ENCODE measurements at places on chromosomes 16 and 17. TPM values are rescaled to one million over a fixed set of nuclear protein-coding genes. Genes with fewer than 3 reads are reported as not detected.
A peak's percentile ranks its signal among the peaks of the same experiment; 100 is the strongest.

Gene KIAA0513
- 37.4 TPM for total RNA-seq

Gene TBX21
- 4.9 TPM for total RNA-seq

DNA sequence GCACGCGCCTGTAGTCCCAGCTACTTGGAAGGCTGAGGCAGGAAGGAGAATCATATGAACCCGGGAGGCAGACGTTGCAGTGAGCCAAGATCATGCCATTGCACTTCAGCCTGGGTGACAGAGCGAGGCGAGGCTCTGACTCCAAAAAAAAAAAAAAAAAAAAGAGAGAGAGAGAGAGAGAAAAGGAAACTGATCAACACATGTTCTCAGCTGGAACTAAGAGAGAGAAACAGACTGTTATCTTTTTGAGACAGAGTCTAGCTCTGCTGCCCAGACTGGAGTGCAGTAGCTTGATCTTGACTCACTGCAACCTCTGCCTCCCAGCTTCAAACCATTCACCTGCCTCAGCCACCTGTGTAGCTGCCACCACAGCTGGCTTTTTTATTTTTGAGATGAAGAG lies 60.4 kb downstream of the STH start:
- no peak for DNase-seq
- no peak overlapping the region for H3K27ac ChIP-seq

Gene SOX9
- total RNA-seq: 35.2 TPM

DNA sequence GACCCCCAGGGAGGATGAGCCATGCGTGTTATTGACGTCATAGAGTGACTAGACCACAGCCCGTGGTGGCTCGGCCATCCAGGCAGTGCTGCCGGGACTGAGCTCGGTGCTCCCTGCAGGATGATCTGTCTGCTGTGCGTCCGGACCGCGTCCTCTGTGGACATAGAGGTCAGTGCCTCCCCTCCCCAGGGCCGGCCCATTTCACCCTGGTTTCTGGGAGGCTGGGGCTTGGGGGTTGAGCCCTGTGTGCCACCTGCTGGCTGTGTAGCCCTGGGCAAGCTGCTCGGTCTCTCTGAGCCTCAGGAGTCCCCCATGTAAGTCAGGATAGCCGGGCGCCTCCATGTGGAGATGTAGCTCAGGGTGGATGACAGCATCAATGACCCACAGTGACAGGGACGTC lies 8.3 kb downstream of the TSC2 start:
- H3K36me3 ChIP-seq: peaks cover 7% of the 10 kb centered on the region
- no peak for DNase-seq
- H3K27ac ChIP-seq: no peak overlapping the region
- H3K27me3 ChIP-seq: no peaks in the 10 kb centered on the region

DNA sequence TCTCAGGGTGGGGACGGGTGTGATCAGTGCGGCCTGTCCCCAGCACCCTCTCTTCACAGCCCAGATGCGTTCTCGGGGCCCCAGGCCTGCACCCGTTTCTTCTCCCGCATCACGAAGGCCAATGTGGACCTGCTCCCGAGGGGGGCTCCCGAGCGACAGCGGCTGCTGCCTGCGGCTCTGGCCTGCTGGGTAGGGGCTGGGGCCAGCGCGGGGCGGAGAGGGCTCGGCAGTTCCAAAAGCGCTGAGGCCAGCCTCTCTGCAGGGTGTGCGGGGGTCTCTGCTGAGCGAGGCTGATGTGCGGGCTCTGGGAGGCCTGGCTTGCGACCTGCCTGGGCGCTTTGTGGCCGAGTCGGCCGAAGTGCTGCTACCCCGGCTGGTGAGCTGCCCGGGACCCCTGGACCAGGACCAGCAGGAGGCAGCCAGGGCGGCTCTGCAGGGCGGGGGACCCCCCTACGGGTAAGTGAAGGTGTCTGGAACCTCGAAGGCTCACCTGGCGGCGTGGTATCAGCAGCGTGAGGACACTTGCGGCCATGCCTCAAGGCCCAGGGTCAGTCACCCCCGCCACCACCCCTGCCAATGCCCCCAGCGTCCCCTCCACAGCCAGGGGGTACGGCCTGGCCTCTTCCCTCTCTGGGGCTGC lies 4.4 kb downstream of the MSLN start:
- H3K27me3 ChIP-seq: peaks cover 37% of the 10 kb centered on the region
- H3K4me1 ChIP-seq: no peaks in the 10 kb centered on the region
- no peak for DNase-seq
- no peak overlapping the region for H3K27ac ChIP-seq
- H3K36me3 ChIP-seq: no peaks in the 10 kb centered on the region

GRCh38 chr17:34365340-34365739 lies 2.3 kb upstream of the CCL1 start:
- no peaks in the 10 kb centered on the region for H3K27me3 ChIP-seq
- no peaks in the 10 kb centered on the region for H3K4me1 ChIP-seq

DNA sequence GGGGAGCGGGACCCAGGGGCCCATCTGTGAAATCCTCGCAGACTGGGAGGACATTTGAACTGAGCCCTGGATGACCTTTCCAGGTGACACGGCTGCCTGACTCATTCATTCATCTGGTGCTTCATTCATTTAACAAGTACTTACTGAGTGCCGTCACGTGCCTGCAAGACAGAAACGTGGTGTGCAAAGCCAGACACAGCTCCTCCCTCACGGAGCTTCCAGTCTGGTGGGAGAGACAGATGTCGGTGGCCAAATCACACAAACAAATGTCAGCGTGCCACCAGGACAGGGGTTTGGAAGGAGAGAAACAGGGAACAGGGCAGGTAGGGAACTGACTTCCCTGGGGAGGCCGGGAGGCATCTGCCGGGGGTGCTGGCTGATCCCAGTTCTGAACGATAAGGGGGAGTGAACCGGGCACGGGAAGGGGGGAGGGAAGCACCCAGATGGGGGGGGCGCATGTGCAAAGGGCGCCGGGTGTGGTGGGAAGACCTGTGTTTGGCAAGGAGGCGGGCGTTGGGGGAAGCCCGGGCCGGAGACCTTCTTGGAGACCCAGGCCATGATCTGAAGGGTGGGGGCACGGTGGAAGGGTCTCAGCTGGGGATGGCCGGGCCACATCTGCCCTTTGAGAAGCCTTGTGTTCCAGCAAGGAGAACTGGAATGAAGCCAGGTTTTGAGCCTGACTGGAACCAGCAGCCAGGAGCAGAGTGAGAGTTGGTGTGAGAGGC lies 93.6 kb upstream of the CIBAR2 start:
- H3K36me3 ChIP-seq: no peaks in the 10 kb centered on the region
- H3K27ac ChIP-seq: peak overlapping the region; percentile 83
- DNase-seq: no peak
- H3K4me3 ChIP-seq: no peak overlapping the region
- peaks cover 13% of the 10 kb centered on the region for H3K27me3 ChIP-seq

DNA sequence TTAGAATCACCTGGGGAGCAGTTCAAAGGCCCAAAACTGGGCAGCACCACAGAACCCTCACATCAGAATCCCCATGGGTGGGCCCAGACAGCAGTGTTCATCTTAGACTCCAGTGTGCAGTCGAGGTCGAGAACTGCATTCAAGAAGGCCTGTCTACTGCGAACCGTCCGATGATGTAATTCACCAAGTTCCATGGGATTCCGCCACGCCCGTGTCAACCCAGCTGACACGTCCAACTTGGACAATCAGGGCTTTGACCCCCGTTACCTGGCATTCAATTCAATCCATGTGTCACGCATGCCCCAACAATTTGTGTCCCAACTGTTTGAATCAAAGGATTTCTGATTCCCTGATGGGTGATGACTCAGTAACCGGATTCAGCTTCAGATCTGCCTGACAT lies 9.2 kb downstream of the HSBP1 start:
- no peak overlapping the region for H3K27ac ChIP-seq
- DNase-seq: no peak
- no peaks in the 10 kb centered on the region for H3K36me3 ChIP-seq
- H3K4me1 ChIP-seq: peaks cover 16% of the 10 kb centered on the region
- no peaks in the 10 kb centered on the region for H3K27me3 ChIP-seq

Gene HLF
- 8.5 TPM for total RNA-seq

- H3K27ac ChIP-seq: no peak overlapping the region
- no peak overlapping the region for H3K4me3 ChIP-seq
- no peaks in the 10 kb centered on the region for H3K27me3 ChIP-seq
- DNase-seq: peak; percentile 68
- H3K4me1 ChIP-seq: peaks cover 56% of the 10 kb centered on the region
- no peaks in the 10 kb centered on the region for H3K36me3 ChIP-seq
Observed at GRCh38 chr17:75637143-75637538, 3.9 kb downstream of the SMIM5 start.

DNA sequence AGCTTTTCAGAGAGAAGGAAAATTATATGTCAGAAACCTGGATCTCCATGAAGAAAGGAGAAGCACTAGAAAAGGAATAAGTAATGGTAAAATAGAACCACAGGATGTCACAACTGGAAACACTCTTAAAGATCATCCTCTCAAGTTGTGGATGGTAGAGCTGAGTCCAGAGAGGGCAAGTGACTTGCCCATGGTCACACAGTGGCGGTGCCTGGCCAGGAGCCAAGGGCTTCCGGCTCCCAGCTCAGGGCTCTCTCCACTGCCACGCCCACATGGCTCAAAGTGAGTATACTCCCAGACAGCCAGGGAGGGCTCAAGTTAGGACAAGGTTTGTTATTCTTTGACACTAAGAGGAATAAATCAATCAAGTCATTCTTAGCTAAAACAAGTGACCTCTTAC lies 159.8 kb downstream of the COPRS start:
- DNase-seq: peak; percentile 41
- no peak overlapping the region for H3K27ac ChIP-seq
- peaks cover 15% of the 10 kb centered on the region for H3K4me1 ChIP-seq
- H3K4me3 ChIP-seq: no peak overlapping the region

DNA sequence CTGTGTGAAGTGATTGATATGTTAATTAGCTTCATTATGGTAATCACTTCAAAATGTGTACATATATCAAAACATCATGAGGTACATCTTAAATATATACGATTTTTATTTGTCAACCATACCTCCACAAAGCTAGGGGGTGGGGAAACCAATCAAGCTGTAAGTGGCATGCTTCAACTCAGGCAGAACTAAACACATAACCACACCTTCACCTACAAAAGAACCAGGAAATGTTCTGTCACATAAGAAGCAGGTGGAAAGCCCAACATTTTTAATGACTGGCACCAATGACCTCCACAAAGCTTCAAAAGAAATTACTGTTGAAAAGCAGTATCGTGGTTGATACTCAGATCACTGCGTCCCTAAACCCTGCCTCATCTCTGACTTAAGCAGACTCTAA lies 867.7 kb upstream of the EEF2KMT start:
- H3K27me3 ChIP-seq: no peaks in the 10 kb centered on the region
- DNase-seq: no peak
- peaks cover 3% of the 10 kb centered on the region for H3K4me1 ChIP-seq
- no peaks in the 10 kb centered on the region for H3K36me3 ChIP-seq

DNA sequence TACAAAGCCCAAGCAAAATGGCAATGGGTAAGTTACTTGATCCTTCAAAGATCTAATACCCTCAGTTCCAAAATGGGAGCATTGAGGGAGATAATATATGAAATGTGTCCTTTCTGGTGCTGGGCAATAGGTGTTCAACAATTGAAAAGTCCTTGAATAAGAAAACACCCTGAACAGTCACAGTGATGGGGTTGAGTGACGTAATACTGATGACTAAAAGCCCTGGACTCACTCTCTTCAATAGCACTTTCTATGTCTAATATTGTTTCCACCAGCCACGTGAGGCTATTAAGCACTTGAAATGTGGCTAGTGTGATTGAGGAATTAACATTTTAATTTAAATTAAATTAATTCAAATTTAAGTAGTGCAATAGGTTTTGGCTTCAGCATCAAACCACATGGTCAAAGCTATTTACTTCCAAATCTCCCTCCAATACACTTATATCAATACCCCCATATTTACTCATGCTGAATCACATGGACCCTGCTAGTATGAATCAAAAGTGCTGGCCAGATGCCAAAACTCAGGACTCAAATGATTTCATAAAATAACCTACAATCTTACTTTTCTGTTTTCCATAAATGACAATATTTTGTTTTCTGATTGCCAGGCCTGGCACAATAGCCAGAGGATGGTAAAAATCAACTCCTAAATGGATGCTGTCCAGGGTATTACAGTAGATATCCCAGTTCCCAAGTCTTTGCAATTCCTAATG lies 516.2 kb downstream of the HAPSTR1 start:
- no peak for DNase-seq
- no peaks in the 10 kb centered on the region for H3K27me3 ChIP-seq
- H3K4me3 ChIP-seq: no peak overlapping the region
- H3K36me3 ChIP-seq: no peaks in the 10 kb centered on the region

Measured in transverse colon (tissue), 4 donors.